ENCODE measurements at places on chromosomes 7 and 10. TPM values are rescaled to one million over a fixed set of nuclear protein-coding genes. Genes with fewer than 3 reads are reported as not detected.
A peak's percentile ranks its signal among the peaks of the same experiment; 100 is the strongest.

GRCh38 chr7:27590416-27590815, 72.3 kb downstream of the HIBADH start:
- DNase-seq: peak; percentile 14

- no peak for DNase-seq
These were observed 50.5 kb upstream of the STARD3NL start for GRCh38 chr7:38127216-38128207.

GRCh38 chr7:107580716-107581383, 804 bp downstream of the BCAP29 start:
- DNase-seq: no peak

- no peak for DNase-seq
These were observed 60.7 kb upstream of the TARP start for GRCh38 chr7:38334163-38334562.

DNA sequence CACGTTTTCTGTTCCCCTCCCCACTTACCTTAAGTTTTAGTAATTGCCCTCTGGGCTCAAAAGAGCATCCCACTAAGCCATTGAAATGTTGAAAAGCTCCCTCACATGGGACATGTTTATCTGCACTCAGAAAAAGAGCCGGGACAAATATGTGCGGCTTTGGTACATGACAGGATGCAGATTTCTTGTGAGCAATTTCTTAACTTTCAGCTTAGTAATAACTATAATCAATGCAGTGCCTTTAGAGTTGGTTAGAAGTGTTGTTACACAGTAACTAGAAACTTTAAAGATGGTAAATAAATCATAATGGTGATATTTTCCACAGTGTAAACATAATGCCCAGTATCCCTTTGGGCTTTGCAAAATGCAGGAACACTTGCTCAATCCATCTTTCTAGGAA, 89.2 kb downstream of the ZNF365 start:
- DNase-seq: no peak

- DNase-seq: no peak
These were observed 71.8 kb upstream of the GSDME start for GRCh38 chr7:24828891-24829661.

DNA sequence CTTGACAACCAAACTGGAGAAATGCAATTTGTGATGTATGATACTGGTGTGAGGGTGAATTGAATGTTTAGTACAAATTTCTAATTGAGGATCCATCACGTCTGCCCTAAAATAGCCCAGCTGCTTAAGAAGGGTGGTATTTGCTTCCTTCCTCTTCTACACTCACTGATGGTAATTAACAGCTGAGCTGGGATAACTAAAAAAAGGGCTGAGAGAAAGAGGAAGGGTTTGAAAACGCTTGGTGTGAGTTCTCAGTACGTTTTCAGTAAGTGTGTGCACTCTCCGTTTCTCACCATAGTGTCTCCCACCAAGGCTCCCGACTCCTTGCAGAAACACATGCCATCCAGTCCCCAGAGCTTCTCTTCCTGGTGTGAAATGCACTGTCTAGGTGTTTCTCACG, 54.3 kb downstream of the MAP3K8 start:
- no peak for DNase-seq

GRCh38 chr7:159144758-159145489, at the start of gene VIPR2:
Gene VIPR2 (minus strand): TSS chr7:159144867. CDS start chr7:159144771, 96 bp downstream.
- no peak for DNase-seq

DNA sequence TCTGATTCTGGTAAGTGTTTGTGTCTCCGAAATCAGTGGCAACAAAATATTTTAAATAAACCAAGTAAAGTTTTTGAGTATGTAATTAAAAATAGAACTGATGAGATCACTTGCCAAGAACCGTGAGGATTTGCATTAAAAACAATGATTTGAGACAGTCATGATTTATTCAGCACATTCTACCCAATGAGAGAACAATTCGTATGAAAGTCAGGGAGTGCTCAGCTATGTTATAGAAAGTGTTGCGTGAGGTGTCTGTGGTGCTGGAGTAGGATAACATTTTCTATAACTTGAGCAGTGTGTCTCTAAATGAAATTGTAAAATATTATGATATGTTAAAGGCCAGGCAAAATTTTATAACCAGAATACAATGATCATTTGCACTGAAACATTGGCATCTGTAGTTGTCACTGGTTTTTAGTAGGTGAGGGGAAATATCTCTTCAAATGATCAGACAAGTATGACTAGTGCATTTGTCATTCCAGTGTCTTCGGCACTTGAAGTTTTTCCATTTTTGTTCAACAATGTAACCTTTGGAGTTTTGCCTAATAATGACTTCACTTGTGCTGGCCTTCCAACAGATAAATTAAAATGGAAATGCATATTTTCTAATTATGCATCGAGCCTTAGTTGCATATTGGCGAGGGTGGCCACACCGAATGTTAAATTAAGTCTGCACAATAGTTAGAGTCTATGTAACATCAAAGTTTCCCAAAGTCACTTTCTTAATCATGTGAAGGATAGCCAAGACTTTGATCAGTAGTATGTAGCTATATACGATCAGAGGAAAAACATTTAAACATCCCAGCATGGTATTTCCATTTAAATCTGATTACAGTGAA, 335.9 kb downstream of the GFRA1 start:
- peak; percentile 69 for DNase-seq

- peak; percentile 93 for DNase-seq
These were observed 44.9 kb downstream of the CAV1 start for GRCh38 chr7:116569737-116570136.

DNA sequence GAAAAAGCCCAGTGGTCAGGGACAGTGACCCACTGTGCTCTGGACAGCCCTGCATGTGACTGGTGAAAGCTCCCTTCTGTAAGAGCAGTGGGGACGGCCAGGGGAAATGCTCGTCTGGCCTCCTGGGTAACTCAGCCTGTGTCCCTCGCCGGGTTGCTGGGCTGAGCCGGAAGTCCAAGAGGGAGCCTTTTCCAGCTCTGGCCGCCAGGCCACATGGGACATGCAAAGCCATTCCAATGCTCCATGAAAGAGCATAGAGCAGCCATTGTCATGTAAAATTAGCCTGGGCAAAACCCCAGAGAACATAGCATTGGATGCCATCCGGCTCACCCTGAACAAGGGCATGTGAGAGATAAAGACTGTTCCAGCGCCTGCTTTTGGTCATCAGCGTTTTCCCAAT, 64.9 kb upstream of the ADRB1 start:
- no peak for DNase-seq

DNA sequence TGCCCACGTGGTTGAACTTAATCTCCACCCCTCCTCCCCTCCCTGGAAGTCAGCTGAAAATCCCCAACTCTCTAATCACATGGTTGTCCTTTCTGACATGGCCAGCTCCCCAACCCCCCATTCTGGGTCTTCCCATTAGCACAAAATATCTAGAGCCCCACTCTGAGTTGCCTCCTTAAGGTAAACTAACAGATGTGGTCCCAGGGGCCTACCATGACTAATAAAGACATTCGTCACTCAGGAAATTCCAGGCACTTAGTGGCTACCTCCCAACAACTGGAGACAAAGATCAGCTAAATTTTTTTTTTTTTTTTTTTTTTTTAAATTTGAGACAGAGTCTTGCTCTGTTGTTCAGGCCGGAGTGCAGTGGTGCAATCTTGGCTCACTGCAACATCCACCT, 21.1 kb downstream of the CCDC126 start:
- peak; percentile 47 for DNase-seq

GRCh38 chr7:54839575-54840213, 80.7 kb upstream of the SEC61G start:
- DNase-seq: peak; percentile 56

GRCh38 chr10:7667262-7668141, 736 bp upstream of the ITIH5 start:
- DNase-seq: no peak

- peak; percentile 68 for DNase-seq
These were observed 5.7 kb upstream of the TAS2R40 start for GRCh38 chr7:143216151-143216550.

DNA sequence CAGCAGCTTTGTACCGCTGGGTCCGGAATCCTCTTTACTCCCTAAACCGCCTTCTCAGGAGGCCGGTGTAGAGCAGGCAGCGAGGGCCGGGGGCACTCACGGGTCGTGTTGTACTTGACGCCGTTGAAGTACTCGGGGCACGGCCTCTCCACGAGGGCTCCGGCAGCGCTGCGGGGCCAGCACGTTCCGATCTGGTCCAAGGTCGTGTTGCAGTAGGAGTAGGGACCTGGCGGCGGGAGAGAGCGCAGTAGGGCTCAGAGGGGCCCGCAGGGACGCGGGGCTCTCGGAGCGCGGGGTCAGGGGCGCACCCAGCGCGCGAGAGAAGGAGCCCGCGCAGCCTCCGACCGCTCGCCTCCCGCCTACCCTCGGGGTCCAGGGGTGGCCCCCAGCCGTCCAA, 443 bp downstream of the CRHR2 start:
- no peak for DNase-seq

- peak; percentile 49 for DNase-seq
These were observed 6.3 kb downstream of the IFT22 start for GRCh38 chr7:101315336-101315735.

Gene GRID1
- not detected for total RNA-seq

Gene UNCX
- not detected for total RNA-seq

Gene CFAP69
- total RNA-seq: 0.72 TPM

Gene OR2A42
- not detected for total RNA-seq

Gene PDZD7
- total RNA-seq: 0.83 TPM

Gene ZCCHC24
- total RNA-seq: 15.1 TPM

Gene HOXA4
- total RNA-seq: 1.1 TPM

Gene OPN4
- not detected for total RNA-seq
